ENCODE measurements at places on chromosomes 6 and 20. TPM values are rescaled to one million over a fixed set of nuclear protein-coding genes. Genes with fewer than 3 reads are reported as not detected.

DNA sequence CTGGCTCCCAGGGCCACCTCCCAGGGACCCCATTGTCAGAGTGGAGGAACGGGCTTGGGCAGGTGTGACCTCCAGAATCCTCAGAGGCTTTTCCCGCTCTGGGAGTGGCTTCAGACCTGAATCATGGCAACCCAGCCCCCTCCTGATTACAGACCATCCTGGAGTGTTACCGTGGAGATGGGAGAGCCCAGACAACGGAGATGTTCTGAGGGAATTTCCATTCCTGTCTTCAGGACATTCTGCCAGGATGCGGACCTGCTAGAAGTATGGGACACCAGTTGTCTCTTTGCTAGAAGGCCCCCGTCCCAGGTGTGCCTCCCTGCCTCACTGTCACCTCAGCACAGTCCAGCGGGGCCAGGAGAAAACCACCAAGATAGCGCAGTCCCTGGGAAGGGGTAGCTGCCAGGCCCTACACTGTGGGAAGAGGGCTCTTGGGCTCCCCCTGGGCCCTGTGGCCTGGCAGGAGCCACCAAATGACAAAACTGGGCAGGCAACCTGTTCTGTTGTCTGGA, 109.9 kb downstream of the PSMB1 start:
- peak; percentile 56 for DNase-seq
- H3K4me1 ChIP-seq, result no peaks in the 10 kb centered on the region
- H3K36me3 ChIP-seq, result no peaks in the 10 kb centered on the region

DNA sequence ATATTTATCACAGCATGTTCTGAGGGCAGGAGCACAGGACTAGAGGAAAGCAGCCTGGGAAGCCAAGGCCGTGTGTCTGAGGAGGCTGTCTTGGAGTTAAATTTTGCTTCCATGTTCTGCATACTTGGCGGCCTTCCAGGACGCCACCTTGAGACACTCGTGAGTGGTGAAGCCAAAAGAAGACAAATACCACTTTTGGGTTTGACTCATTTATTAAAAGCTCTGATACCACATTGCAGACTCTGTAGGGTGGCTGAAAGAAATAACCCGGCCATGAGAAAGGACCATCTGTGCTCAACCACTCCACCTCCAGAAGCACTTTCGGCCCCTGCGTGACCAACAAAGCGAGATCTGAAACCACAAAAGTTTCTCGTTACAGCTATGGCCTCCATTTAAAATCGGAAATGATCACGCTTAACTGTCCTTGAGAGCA, 120.0 kb downstream of the TMEM242 start:
- H3K36me3 ChIP-seq, result peaks cover 56% of the 10 kb centered on the region
- no peaks in the 10 kb centered on the region for H3K27me3 ChIP-seq
- DNase-seq, result no peak
- no peak overlapping the region for H3K27ac ChIP-seq
- H3K4me1 ChIP-seq, result no peaks in the 10 kb centered on the region

- DNase-seq, result no peak
- no peak overlapping the region for H3K27ac ChIP-seq
- peaks cover 2% of the 10 kb centered on the region for H3K4me1 ChIP-seq
- H3K36me3 ChIP-seq, result peaks cover 2% of the 10 kb centered on the region
- H3K27me3 ChIP-seq, result no peaks in the 10 kb centered on the region
- H3K4me3 ChIP-seq, result no peak overlapping the region
These were observed 39.5 kb upstream of the SLC22A2 start for GRCh38 chr6:160298121-160298520.

DNA sequence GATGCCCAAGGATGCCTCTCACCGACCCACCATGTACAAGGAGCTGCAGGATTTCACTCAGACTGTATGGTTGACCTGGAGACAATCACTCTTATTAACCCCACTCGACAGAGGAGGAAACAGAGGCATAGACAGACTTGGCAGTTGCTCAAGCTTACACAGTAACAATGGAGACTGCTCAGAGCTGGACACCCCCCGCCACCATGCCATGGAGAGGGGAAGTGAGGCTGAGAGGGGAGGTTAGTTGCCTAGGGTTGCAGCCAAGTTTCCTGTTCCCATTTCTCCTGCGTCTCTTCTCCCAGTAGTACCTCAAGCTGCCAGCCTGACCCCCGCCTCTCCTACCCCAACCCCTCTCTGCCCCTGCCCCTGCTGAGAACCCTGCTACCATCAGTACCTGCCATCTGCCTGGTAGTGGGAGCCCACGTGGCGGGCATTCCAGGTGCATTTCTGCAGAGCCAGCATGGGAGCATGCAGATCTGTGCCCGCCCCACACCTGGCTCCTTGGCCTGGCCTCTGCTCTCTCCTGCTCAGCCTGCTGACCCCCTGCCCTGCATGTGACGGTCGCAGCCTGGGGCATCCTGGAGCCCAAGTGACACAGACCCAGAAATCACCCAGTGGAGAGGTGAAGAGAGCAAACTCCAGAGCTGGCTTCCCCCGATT, 157.7 kb downstream of the PREX1 start:
- no peaks in the 10 kb centered on the region for H3K4me1 ChIP-seq
- no peak overlapping the region for H3K4me3 ChIP-seq
- DNase-seq, result no peak

GRCh38 chr6:158831571-158831970, 12.4 kb upstream of the EZR start:
- no peak overlapping the region for H3K27ac ChIP-seq
- DNase-seq, result no peak
- no peaks in the 10 kb centered on the region for H3K27me3 ChIP-seq
- H3K4me1 ChIP-seq, result no peaks in the 10 kb centered on the region
- no peaks in the 10 kb centered on the region for H3K36me3 ChIP-seq
- no peak overlapping the region for H3K4me3 ChIP-seq

MICB gene
- 6.8 TPM for total RNA-seq

DNA sequence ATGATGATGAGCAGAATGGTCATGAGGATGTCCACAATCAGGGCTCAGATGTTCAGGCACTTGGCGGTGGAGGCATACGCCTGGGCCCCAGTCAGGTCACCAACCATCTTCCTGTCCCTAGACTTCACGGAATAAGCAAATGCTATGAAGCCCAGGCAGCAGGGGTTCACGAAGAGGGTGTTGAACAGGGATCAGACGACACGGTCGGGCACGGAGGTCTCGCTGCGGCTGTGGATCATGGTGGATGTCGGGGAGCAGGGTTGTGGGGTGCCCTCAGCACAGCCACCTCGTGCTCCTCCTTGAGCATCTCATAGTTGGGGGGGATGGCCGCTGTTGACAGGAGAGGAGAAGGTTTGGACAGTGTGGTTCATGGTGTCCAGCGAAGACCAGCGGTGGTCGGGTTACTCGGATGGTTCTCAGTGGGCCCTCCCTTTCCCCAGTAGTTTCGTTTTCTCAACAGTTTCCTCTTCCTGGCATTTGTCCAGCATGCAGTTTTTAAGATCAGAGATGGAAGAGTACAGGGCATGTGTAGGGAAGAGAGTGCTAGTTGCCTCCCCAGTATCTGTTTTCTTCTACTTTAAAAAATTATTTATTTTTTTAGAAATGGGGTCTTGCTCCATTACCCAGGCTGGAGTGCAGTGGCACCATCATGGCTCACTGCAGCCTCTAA, 20.3 kb upstream of the SPDEF start:
- H3K4me1 ChIP-seq, result no peaks in the 10 kb centered on the region
- H3K4me3 ChIP-seq, result no peak overlapping the region
- no peaks in the 10 kb centered on the region for H3K36me3 ChIP-seq
- H3K27me3 ChIP-seq, result no peaks in the 10 kb centered on the region
- no peak for DNase-seq

PRICKLE4 gene
- total RNA-seq, result 0.70 TPM

GRCh38 chr20:36231331-36231730, 4.9 kb upstream of the AAR2 start:
- peak; percentile 63 for DNase-seq
- no peaks in the 10 kb centered on the region for H3K27me3 ChIP-seq
- no peaks in the 10 kb centered on the region for H3K36me3 ChIP-seq
- no peak overlapping the region for H3K27ac ChIP-seq
- H3K4me1 ChIP-seq, result peaks cover 2% of the 10 kb centered on the region

GRCh38 chr6:105458084-105458483, 55.2 kb upstream of the PREP start:
- H3K4me1 ChIP-seq, result peaks cover 2% of the 10 kb centered on the region
- H3K27ac ChIP-seq, result no peak overlapping the region
- no peak for DNase-seq
- peaks cover 7% of the 10 kb centered on the region for H3K36me3 ChIP-seq
- H3K27me3 ChIP-seq, result no peaks in the 10 kb centered on the region
- no peak overlapping the region for H3K4me3 ChIP-seq

ADGRF4 gene
- not detected for total RNA-seq

MGME1 gene
- 47.7 TPM for total RNA-seq

- no peaks in the 10 kb centered on the region for H3K27me3 ChIP-seq
- no peak for DNase-seq
- no peaks in the 10 kb centered on the region for H3K4me1 ChIP-seq
- no peaks in the 10 kb centered on the region for H3K36me3 ChIP-seq
- H3K27ac ChIP-seq, result no peak overlapping the region
These were observed 77.8 kb downstream of the STMND1 start for GRCh38 chr6:17179530-17180073.

GRCh38 chr20:62898093-62898964, 28.0 kb downstream of the DIDO1 start:
- no peaks in the 10 kb centered on the region for H3K4me1 ChIP-seq
- no peak overlapping the region for H3K4me3 ChIP-seq
- no peak overlapping the region for H3K27ac ChIP-seq
- no peaks in the 10 kb centered on the region for H3K27me3 ChIP-seq
- H3K36me3 ChIP-seq, result peaks cover 29% of the 10 kb centered on the region

DNA sequence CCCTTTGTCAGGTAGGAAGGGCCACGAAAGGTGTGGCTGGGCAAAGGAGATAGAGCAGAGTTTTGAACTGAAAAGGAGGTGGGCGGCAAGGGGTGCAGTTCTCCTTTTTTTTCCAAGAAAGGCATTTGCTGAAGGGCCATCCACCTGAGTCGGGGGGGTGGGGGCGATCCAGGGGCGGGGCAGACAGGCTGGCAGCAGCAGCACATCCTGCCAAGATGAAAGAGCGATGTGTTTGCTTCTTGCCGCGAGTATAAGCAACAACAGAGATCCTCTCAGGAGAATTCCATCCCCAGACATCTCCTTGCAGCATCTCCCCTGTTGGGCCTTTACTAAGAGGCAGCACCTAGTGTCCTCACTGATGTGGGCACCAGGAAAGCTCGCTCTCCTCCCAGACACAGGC, 516.5 kb downstream of the CD83 start:
- H3K36me3 ChIP-seq, result no peaks in the 10 kb centered on the region
- DNase-seq, result no peak
- H3K4me1 ChIP-seq, result peaks cover 13% of the 10 kb centered on the region
- H3K4me3 ChIP-seq, result no peak overlapping the region
- no peaks in the 10 kb centered on the region for H3K27me3 ChIP-seq

CTAGE9 gene
- total RNA-seq, result not detected

GRCh38 chr6:151624900-151625536, 131.2 kb downstream of the CCDC170 start:
- no peak for DNase-seq
- H3K27ac ChIP-seq, result no peak overlapping the region
- no peaks in the 10 kb centered on the region for H3K27me3 ChIP-seq
- H3K36me3 ChIP-seq, result no peaks in the 10 kb centered on the region

DNA sequence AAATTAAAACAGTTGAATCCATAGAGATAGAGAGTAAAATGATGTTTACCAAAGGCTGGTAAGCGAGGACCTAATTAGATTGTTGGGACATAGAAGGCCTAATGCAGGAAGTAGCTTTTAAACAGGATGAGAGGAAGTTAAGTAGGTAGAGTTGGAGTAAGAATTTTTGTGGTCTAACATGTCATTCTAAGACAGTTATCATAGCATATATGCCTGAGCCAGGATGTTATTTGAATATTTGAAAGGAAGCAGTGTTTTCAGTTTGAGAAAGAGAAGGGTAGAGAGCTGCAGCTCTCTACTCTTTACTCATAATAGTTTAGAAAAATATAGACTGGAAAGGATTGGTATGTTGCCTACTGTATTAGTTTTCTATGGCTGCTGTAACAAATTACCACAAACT, 121.6 kb downstream of the MEI4 start:
- no peak overlapping the region for H3K4me3 ChIP-seq
- H3K36me3 ChIP-seq, result no peaks in the 10 kb centered on the region
- H3K4me1 ChIP-seq, result no peaks in the 10 kb centered on the region

DNA sequence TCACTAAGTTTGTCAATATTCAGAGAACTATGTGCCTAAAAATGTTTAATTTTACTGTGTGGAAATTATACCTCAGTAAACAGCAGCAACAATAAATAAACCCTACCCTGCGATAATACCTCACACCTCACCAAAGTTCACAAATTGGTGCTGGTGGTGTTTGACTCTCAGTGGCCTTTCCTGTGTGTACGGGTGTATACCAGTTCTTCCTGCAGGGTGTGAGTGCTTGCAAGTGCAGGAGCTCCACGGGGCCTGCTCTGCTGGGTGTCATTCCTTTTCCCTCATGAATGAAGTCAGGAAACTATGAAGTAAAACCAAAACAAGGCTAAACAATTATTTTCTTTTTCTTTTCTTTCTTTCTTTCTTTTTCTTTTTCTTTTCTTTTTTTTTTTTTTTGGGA, 4.1 kb upstream of the ENPP5 start:
- H3K36me3 ChIP-seq, result no peaks in the 10 kb centered on the region
- DNase-seq, result no peak
- no peak overlapping the region for H3K4me3 ChIP-seq
- H3K27me3 ChIP-seq, result no peaks in the 10 kb centered on the region

IMPG1 gene
- total RNA-seq, result not detected

GRCh38 chr6:30493643-30494250, 4.4 kb downstream of the HLA-E start:
- DNase-seq, result peak; percentile 78
- peaks cover 27% of the 10 kb centered on the region for H3K36me3 ChIP-seq
- no peaks in the 10 kb centered on the region for H3K27me3 ChIP-seq
- no peaks in the 10 kb centered on the region for H3K4me1 ChIP-seq
- no peak overlapping the region for H3K4me3 ChIP-seq

- peak; percentile 49 for DNase-seq
- peaks cover 6% of the 10 kb centered on the region for H3K36me3 ChIP-seq
- no peak overlapping the region for H3K27ac ChIP-seq
- peaks cover 10% of the 10 kb centered on the region for H3K27me3 ChIP-seq
- H3K4me1 ChIP-seq, result no peaks in the 10 kb centered on the region
These were observed 22.5 kb downstream of the COL9A1 start for GRCh38 chr6:70280400-70280853.

SMOC2 gene
- 1.8 TPM for total RNA-seq

PRDM13 gene
- 0.15 TPM for total RNA-seq

All from H9 (cell line).